ENCODE measurements at places on chromosomes 13 and 19.

DNA sequence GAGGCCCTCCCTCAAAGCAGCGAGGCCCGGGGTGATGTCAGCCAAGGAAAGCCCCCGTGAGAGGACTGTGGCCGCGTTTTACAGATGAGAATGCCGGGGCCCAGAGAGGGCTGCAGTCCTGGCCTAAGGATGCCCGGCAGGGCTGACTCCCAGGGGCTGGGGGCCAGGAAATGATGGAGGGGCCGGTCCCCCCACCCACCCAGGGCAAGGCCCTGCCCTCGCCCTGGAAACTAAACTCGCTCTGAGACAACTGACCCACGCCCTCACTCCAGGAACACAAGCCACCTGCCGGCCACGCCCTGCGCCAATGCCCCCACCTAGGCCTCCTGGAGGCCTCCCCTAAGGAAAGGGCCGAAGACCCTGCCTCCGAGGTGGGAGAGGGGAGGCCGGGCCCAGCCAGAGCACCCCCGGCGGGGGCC, 7.2 kb downstream of the ZBTB7A start:
- ATAC-seq = peak; percentile 14

DNA sequence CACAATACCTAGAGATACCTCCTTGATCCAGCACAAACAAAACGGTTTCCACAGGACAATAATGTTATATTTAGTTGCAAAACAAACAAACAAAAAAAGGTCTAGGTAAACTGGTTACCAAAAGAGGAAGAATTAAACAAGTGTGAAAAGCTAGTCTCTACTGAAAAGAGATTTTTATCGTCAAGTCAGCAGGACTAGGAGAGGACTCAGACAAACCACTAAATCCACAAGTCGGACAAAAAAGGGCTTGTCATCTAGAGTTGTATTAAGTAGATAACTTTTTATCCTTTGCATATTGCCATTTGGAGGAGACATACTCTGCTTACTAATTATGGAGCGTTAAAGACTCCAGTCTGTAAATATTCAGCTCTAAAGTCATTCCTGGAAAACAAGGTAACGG, 9.9 kb upstream of the KPNA3 start:
- ATAC-seq = no peak

DNA sequence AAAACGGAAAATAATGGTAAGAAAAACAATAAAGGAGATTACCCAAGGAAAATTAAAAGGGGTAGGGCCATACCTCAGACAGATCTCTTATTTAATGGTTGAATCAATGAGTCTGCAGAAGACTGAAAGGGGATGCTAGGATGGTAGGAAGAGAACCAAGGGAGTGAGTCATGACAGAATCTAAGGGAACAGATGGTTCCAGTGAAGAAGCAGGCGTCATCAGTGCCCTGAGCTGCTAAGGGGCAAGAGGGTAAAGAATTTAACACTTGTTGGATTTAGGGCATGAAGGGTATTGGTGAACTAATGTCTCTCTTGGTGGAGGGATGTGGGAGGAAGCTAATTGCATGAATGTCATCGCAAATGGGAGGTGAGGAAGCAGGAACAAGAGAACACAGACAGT, 329.2 kb upstream of the TSHZ3 start:
- no peak for ATAC-seq

DNA sequence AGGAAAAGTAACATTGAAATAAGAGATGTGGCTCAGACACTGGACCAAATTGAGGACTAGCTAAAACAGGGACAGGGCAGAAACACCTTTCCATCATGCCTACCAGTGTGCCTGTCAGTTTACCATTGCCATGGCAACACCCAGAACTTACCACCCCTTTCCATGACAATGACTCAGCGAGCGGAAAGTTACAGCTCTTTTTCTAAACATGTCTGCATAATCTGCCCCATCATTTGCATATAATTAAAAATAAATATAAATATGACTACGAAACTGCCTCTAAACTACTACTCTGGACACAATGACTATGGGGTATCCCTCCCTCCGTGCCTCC, 96.0 kb downstream of the UBL3 start:
- no peak for ATAC-seq

DNA sequence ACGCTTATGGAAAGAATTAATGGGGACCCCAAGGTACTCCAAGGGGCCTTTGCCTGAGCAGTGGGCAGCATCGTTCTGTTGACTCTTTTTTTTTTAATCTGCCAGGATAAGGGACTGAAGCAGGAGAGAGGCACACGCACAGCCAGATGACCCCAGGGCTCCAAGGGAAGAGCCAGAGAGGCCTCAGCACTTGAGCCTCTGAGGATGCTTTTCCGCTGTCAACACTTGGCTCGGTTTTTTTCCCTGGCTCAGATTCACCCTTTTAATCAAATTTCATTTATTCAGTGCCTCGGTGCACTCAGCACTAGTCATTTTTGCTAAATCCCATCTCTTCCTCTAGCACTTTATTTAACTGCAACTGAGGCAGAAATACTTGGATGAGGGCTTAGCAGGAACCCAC, 226.3 kb downstream of the FGF9 start:
- ATAC-seq = no peak

DNA sequence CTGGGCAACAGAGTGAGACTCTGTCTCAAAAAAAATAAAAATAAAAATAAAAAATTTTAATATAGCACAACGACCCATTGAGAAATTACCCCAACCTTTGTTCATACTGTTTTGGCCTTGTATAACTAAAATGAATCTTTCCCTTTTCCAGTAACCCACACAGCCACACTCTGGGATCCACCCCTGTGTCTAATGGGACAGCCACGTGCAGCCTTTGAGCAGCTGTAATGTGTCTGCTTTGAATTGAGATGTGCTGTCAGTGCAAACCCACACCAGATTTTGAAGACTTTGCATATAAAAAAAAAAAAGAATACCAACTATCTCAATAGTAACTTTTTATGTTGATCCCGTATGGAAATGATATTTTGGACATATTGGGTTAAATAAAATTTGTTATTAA, 112.7 kb upstream of the UBL3 start:
- ATAC-seq = no peak

DNA sequence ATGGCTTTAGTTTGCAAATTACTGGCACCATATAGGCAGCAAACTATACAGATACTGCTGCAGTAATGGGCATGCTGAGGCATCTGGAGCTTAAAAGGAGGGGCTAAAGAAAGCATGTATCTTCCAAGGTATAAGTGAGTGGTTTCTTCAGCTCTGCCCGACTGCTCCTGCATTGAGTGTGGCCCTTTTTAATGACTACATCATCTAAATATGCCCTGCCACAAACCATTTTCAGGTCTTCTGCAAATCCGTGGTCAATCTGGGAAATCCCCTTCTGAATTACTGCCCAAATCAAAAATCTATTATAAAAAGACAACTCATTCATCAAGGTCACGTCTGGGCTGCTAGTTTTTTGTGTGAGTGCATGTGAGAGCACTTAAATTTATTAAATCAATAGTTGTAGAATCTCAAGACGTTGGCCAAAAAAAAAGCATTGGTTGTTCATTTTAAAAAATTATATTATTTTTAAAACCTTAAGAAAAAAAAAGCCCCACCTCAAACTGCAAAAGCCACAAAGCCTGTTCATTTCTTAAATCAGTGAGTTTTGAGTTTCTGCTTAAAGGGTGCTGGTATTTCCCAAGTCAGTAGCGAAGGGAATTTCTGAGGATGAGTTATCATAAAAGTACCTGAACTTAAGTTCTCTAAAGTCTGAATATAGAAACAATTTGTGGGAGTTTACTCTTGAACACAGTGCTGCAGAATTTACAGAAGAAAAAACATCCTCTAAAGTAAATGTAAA, 16.3 kb downstream of the LCP1 start:
- no peak for ATAC-seq

GRCh38 chr19:46076951-46077814, 36.4 kb upstream of the IGFL4 start:
- ATAC-seq = peak; percentile 82

- no peak for ATAC-seq
Measured at GRCh38 chr13:47774671-47774994, 226.4 kb downstream of the SUCLA2 start.

DNA sequence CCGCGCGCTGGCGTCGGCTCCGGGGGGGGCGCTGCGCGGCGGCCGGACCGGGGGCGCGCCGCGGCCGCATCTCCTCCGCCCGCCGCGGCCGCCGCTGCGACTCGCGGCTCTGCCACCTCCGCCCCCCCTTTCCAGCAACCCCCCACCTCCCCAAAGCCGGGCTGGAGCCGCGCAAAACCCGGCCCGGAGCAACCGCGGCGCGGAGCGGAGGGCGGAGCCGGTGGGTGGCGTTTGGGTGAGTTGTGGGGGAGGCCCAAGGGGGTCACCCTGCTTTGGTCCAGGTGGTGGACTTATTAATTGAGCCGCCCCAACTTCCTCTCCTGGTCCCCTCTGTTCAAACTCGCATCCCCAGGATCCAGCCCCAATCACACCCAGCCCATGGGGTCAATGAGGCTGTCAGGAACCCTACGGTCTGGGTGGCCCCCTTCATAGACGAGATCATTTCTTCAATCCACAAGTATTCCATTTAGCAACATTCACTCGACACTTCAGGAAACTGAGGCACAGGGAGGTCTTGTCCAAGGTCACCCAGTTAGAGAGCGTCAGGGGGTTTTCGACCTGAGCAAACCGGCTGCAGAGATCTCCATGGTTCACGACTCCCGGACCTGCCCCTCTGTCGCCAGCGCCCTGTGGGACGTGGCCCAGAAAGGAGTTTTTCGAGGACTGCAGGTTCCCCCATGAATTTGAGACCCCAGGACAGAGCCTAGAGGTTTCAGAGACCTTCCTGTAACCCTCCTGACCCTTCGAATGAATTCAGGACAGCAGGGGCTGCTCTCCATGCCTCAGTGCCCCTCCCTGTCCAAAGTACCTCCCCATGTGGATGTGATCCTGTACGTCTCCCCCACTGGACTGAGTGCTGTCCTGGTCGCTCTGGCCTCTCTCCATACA, 22.4 kb upstream of the SEMA6B start:
- no peak for ATAC-seq

DNA sequence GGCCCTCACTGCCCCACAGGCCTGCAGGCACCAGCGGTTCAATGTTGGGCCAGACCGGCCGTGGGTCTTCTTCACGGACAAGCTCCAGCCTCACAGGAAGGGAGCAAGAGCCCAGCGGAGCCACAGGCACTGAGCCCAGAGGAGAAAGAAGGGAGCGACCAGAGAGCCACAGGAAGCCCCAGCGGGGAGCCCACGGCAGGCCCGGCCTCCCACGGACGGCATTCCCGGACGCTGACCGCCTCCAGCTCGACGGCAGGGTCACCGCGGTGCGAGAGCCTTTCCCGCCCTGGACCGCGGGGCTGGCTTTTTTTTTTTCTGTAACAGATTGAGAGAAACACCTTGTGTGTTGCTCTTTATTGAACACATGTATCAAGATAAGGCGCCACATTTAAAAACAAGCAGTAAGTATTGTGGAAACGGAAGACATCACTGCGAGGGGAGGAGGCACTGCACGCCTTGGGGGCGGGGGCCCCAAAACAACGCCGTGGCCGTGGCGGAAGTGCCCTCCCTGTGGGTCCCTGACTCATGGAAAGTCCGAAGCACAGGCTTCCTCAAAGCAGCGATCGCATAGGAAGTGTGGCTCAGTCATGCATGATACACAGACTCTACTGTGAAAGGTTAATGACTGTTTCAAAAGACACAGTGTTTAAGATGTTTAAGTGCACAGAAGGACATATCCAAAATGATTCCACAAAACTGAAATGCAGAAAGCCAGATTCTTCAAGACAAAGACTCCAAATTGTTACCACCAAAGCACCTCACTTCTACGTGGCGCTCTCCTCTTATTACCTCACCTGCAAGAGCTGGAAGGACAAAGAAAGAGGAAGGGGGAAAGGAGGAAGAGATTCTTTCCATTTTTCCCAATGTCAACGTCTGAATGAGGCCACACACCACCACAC, 3.5 kb downstream of the RASA3 start:
- peak; percentile 68 for ATAC-seq

DNA sequence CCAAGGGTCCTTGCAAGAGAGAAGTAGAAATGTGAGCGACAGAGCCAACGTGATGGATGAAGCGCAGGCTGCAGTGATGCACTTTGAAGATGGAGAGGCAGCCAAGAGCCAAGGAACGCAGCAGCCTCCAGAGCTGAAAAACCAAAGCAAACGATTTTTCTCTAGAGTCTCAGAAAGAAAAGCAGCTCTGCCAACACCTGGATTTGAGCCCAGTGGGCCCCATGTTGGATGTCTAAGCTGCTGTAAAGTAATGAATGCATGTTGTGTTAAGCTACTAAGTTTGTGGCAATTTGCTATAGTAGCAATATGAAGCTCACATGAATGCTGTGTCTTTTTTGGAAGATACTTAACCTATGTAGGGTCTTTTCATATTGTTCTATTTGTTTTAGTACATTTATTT, 894.3 kb downstream of the EFNB2 start:
- ATAC-seq = no peak

GRCh38 chr19:28899703-28900102, 313.2 kb downstream of the UQCRFS1 start:
- ATAC-seq = no peak

DNA sequence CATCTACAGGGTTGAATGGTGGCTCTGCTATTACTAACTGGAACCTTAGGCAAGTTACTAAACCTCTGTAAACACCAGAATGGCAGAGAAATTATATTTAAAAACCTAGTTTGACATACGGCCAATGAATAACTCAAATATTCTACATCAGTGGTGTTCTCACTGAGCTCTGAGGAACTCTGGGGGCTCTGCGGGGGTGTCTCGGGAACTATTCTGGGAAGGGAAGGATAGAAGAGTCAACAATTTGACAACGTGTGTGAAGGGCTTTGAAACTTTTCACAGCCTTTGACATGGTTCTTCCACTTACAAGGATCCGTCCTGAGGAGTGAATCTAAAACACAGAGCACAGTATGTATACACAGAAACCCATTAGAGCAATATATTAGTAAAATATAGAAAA, 38.7 kb downstream of the SOHLH2 start:
- ATAC-seq = no peak

- no peak for ATAC-seq
Measured at GRCh38 chr13:25867038-25867437, 184.8 kb downstream of the SHISA2 start.

DNA sequence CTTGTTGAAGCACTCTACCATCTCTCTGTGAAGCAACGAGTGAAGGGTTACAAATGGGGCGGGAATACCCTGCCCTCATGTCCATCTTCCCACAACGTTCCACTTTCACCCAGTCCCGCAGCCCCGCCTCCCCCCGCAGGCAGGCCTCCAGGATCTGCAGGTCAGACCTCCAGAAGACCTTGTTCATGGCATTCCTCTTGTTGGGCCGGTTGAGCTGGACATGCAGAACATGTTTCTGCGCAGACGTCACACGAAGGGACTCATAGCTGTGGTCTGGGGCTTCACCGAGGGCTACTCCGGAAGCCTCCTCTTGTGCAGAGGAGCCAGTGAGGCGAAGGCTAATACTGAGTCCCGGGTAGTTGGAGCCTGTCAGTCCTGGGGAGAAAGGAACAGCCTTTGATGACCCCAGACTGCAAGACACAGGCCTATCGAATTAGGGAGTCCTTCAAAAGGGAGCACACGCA, 420 bp downstream of the ECH1 start:
- ATAC-seq = peak; percentile 79

- ATAC-seq = no peak
Measured at GRCh38 chr19:46716672-46717033, 261 bp downstream of the PRKD2 start.

DNA sequence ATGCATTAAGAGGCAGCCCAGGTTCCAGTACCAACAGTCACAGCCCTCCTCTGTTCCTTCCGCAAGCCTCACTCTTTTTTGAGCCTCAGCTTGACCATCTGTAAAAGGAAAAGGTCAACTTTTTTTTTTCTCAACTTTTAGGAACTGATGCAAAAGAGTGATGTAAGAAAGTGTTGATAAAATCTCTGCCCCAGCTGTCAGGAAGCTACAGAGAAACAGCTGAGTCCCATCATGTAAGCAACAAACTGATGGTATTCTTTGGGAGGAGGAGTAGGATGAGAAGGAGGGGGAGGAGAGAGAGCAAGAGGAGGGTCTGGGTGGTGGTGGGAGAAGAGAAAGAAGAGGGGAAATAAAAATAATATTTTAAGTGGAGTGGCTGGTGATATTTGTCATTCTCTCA, 233.9 kb upstream of the TSHZ3 start:
- no peak for ATAC-seq
